ENCODE measurements at places on chromosomes 5 and 9.

GRCh38 chr5:53083927-53084326, 25.6 kb downstream of the MOCS2 start:
- no peak for DNase-seq

- DNase-seq, result no peak
These were observed 99.3 kb downstream of the CCDC192 start for GRCh38 chr5:127802477-127802865.

DNA sequence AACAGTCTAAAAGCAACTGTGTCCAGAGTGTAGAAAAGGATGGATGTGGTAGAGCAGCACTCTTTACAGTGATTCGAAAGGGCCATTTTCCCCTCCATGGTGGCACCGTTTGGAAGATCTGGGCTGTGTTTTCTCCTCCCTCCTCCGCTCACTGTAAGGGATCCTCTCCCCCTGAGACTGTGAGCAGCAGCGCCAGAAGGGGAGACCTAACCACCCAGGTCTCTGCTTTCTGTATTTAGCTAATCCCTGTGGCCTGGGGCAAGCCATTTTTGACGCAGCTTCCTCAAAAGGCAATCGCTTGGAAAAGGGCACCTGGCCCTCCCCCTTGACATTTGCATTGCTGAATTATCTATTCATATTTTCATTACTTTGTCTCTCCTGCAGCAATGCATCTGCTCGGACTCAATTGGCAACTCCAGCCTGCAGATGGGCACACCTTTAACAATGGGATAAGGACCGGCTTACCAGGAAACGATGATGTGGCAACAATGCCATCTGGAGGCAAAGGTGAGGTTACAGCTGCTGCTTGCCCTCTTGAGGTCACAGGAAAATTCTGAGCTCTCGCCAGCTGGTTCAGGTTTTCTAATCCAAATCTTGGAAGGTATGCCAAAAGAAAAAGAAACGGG, 244.3 kb upstream of the WWC1 start:
- peak; percentile 52 for DNase-seq

GRCh38 chr9:136687721-136688223, 515 bp upstream of the AGPAT2 start:
- peak; percentile 53 for DNase-seq

DNA sequence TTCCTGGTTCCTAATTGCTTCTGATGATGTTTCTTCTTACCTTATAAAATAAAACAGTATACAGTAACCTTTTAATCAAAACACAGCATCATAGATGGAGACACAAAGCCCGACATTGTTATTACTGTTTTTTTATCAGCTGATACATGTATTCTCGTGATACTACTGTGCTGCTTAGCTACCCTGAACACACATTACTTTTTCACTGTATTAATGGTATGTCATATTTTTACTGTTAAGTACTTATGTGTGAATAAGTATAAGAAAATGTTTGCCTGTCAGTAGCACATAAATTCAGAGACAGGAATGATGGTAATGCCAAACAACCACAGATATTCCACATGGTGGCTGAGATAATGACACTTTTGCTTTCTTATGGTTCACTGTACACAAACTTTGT, 68.7 kb downstream of the RAB24 start:
- no peak for DNase-seq

Data from GM12865 (cell line).